RPMI7951 (cell line): ENCODE measurements at places on chromosomes 3 and 15. TPM values are rescaled to one million over a fixed set of nuclear protein-coding genes. Genes with fewer than 3 reads are reported as not detected.

DNA sequence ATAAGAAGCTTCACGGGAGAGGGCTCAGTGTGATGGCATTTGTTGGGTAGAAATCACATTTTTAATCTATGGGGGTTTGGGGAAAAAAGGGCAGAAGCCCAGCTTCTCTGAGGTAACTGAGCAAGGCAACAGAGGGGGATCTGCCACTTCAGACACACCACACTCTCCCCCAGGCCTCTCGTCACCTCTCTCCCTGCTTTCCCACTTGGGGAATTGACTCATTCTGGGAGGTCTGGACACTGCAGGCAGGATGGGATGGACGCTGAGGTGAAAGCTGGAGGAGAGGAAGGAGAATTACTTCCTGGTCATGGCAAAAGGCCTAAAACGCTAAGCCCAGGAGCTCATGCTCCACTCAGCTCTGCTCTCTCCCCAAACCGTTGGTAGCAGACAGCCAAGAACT, 33.2 kb downstream of the MYO5C start:
- peak; percentile 66 for DNase-seq

DNA sequence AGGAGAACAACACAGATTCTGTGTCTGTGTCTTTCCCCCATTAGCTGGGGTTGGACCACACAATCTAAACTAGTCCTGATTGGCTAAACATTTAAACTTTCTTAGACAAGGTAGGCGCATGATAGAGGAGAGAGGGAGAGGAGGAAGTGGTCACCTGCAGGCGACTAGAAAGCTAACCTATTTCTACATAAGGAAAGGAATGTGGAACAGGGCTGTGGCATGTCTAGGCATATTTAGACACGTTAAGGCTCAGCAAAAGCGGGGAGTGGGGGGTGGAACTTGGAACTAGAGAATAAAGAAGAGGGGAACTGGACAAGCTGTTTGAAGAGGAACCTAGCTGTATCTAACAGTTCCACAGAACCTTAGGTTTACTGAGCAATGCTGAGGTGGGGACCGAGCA, 12.8 kb downstream of the LRRC28 start:
- DNase-seq: no peak

- DNase-seq: no peak
Measured at GRCh38 chr15:42868683-42869082, 51.9 kb downstream of the TTBK2 start.

The DNAH12 gene
- total RNA-seq: 0.49 and 1.6 TPM in 2 replicates

The CCDC66 gene
- 13.3 and 17.7 TPM in 2 replicates for total RNA-seq

DNA sequence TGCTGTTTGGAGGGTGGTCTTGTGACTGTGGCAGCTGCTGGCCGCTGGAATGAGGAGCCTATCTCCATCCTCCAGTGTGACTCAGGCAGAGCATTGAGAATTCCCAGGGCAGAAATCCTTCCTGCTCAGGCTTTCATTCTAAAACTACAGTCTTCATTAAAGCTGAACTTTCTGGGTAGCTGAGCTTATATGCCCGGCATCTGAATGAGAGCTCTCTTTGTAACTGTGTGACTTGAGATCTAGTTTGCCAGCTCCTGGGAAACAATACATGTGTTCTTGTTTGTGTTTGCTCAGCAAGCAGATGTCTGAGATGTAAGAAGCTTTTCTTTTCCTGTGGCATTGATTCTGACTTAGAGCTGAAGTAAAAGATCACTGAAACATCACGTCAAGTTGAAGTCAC, 22.4 kb downstream of the RLBP1 start:
- DNase-seq: peak; percentile 58

GRCh38 chr3:49461443-49462171, 8.5 kb upstream of the DAG1 start:
- DNase-seq: peak; percentile 43

DNA sequence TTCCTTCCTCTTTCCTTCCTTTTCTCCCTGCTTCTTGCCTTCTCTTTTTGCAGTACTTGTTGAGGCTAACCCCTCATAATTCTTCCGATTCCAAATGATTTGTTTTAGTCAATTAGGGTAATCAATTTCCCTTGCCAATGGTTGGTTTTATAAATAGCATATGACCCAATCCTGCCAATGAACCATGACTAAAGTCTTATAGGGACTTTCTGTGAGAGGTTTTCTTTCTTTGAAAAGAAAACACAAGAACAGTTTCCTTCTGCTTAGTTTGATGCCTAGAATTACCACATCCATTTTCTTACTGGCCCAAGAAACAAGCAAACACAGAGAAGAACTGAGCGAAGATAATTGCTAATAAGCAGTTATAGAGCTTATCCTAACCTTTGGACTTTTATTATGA, 292.5 kb upstream of the SATB1 start:
- no peak for DNase-seq

The POTEB2 gene
- total RNA-seq: not detected in 2 replicates

The CERS3 gene
- not detected in 2 replicates for total RNA-seq

DNA sequence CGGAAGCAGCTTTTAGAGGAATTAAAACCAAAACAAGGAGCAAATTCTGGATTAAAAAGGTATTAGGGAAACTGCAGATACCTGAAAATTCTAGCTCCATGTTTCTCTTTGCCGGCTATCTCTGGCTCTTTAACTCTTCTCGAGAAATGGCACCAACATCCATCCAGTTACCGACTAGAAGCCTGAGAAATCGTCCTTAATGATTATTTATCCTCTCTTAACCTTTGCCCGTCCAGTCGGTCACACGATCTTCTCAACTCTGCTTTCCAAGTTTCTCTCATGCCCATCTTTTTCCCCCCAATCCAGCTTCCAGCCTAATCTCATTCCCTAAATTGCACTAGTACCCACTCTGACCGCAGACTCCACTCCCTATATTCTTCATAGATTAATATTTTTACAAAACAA, 596 bp upstream of the SGO1 start:
- DNase-seq: no peak

GRCh38 chr3:30492322-30493192, 113.8 kb upstream of the TGFBR2 start:
- DNase-seq: peak; percentile 47
